GM06990 (cell line): ENCODE measurements at places on chromosomes 13 and 19.

GRCh38 chr13:27971776-27972477 is 2.8 kb upstream of the CDX2 start:
- DNase-seq: no peak

- no peak for DNase-seq
Measured at GRCh38 chr13:100694722-100695508, 20.3 kb upstream of the TMTC4 start.

GRCh38 chr13:80441968-80442367 is 101.0 kb upstream of the SPRY2 start:
- DNase-seq: no peak

- no peak for DNase-seq
Measured at GRCh38 chr13:104008541-104009435, 942.6 kb upstream of the SLC10A2 start.

DNA sequence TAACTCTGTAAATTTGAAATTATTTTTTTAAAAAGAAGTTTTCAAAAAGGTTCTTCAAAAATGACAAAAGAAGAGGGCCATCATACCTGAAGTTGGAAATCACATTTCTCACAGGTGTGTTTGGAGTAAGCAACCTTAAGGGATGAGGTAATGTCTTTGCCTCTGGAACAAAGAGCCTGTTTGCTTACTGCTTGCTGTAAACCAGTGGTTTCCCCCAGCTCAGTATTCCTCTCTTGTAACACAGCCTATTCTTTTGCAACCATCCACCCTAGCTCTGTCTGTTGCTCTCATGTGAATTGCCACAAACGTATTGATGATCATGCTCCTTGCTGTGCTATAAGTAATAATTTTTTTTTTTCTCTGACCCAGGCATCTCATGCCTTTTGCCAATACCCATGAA is 38.1 kb downstream of the UCHL3 start:
- DNase-seq: no peak

DNA sequence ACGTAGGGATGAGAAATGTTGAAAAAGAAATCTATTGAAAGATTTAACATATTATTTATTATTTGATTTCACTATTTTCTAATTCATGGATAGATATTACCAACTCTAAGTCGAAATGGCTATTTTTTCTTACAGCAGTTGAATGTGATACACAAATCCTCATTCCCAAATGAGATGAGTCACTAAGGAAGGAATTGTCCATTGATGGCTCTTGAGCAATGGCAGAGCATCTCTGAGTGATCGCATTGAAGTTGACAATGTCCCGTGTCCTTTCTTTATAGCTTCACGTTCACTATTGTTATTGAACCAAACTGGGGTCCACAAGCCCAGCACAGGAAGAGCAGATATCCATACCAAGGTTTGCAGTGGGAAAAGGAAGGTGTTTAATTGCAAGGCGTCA is 648.3 kb upstream of the SPRY2 start:
- DNase-seq: no peak

- DNase-seq: no peak
Measured at GRCh38 chr13:68806125-68806524, 1301.5 kb upstream of the ATXN8OS start.

- DNase-seq: no peak
Measured at GRCh38 chr13:73865027-73865426, 269.2 kb downstream of the KLF12 start.

GRCh38 chr13:91400063-91400399 is 1.6 kb downstream of the GPC5 start:
- DNase-seq: no peak

DNA sequence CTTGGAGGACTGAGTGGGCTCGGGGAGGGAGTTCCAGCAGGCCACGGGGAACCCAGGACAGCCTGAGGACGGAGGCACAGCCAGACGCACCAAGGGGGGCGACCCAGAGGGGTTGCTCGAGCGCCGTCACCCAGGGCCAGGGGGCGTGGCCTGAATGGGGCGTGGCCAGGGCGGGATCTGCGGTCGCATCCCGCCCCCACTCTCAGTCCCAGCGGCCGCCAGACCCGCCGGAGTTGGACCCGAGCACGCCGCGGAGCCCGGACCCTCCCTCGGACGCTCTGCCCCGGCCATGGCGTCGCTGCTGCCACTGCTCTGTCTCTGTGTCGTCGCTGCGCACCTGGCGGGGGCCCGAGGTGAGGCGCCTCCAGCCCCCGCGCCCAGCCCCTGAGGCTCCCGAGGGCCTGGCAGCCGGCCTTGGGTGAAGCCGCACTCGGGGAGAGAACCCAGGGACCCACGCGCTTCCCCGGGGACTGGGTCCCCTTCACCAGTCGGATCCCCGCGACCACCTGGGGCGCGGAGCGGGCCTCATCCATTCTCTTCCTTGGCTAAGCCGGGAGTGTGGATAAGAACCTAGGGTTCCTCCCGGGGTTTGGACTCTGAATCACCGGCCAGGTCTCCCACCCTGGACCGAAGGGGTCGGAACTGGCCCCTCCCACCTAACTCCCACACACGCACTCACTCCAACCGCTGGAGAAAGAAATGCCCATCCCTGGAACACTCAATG is at the start of gene CILP2:
TSS of gene CILP2 (plus strand) at position 205 of the 724 bp plus-strand sequence. CDS start at position 290, 85 bp downstream.
- no peak for DNase-seq

DNA sequence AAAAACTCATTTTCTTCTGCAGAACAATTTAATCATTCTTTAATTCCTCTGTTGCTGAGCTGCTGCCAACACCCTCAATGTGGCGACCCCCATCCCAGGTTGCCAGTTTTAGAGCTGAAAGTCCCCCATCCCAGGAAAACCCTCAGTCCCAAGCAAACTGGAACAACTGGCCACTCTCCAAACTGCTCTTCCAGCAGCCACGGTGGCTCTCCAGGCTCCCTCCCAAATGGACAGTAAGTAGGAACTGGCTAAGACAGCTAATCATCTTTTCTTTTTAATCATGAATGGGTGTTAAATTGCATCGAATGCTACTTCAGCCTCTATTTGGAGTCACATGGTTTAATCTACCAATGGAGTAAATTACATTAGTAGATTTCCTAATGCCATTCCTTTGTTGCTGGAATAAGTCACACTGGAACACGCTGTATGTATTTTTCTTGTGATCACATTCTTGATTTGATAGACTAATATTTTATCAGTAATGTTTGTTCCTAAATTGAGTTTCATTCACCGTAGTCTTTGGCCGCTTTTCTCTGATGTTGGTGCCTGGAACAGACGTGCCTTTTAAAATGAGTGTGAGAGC is 33.7 kb upstream of the VSTM2B start:
- DNase-seq: no peak

GRCh38 chr19:13091400-13092157 is 11.1 kb downstream of the LYL1 start:
- DNase-seq: no peak

DNA sequence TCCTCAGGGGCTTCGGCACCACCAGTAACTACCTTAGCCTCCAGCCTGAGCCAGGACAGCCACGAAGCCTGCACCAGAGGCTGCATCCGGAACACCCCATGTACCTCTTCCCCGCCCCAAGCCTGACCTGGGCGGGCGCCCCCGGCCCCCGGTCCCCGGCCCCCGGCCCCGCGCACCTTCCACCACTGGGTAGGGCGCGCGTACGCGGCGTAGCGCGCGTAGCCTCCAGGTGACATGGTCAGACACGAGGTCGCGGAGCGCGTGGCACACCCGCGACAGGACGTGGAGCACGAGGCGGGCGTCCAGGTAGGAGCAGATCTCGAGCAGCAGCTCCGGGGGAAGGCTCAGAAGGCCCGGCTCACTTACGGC is 450 bp downstream of the FBXW9 start:
- DNase-seq: no peak

- DNase-seq: no peak
Measured at GRCh38 chr13:71758828-71759227, 108.2 kb downstream of the DACH1 start.

DNA sequence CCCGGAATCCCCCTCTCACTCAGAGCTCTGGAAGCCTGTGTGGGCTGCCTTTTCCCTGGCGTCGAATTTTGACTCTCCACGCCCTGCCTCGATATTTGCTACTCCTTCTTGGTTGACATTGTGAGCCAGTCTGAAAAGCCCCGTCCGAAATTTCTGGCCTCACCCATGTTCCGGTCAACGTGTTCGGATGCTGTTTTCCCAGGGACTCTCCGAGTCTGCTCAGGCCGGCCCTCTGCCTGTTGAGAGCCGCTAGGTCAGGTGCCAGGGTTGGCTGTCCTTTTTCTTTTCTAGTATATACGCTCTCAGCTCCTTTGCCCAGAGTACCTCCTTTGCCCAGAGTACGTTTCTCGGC is 6.8 kb upstream of the DGKH start:
- DNase-seq: peak; percentile 43

GRCh38 chr19:5063873-5064645 is 95.1 kb downstream of the KDM4B start:
- DNase-seq: no peak

- DNase-seq: no peak
Measured at GRCh38 chr19:55220525-55220924, 8.0 kb downstream of the TMEM86B start.

DNA sequence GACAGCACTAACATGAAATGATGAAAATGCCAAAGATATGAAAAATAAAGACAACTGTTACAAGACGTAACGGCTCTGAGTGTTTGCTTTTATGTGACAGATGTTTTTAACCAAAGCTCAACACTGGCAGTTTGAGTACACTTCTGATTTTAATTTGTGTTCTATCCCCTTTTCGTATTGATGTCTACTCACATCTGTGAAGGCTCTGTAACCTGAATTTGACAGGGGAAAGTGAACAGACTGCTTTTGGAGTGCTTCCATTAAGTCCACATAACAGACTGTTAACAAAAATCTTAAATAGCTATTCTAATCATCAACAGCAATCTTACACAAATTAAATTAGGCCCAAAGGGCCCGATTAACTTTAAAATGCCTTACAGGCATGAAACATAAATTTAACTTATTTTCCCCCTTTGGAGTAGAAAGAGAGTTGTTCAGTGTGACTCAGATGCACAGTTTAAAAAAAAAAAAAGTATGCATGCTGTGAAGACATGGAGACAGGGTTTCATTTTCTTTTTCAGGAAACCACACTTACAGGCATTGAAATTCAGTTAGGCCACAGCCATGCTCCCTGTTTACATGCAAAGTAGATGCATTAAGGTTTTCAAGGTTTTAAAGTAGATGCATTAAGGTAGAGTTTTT is 16.3 kb upstream of the RNASEH2B start:
- DNase-seq: peak; percentile 60

GRCh38 chr13:29963089-29963488 is 112.7 kb upstream of the UBL3 start:
- no peak for DNase-seq

DNA sequence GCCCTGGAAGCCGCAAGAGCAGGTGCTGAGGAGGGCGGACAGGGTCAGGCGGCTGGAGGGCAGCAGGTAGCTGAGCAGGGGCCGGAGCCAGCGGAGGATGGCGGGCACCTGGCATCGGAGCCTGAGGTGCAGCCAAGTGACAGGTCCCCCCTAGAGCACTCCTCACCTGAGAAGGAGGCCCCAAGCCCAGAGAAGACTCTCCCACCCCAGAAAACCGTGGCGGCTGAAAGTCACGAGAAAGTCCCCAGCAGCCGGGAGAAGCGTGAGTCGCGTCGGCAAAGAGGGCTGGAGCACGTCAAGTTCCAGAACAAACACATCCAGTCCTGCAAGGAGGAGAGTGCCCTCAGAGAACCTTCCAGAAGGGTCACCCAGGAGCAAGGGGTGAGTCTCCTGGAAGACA is 20.5 kb upstream of the USE1 start:
- no peak for DNase-seq

DNA sequence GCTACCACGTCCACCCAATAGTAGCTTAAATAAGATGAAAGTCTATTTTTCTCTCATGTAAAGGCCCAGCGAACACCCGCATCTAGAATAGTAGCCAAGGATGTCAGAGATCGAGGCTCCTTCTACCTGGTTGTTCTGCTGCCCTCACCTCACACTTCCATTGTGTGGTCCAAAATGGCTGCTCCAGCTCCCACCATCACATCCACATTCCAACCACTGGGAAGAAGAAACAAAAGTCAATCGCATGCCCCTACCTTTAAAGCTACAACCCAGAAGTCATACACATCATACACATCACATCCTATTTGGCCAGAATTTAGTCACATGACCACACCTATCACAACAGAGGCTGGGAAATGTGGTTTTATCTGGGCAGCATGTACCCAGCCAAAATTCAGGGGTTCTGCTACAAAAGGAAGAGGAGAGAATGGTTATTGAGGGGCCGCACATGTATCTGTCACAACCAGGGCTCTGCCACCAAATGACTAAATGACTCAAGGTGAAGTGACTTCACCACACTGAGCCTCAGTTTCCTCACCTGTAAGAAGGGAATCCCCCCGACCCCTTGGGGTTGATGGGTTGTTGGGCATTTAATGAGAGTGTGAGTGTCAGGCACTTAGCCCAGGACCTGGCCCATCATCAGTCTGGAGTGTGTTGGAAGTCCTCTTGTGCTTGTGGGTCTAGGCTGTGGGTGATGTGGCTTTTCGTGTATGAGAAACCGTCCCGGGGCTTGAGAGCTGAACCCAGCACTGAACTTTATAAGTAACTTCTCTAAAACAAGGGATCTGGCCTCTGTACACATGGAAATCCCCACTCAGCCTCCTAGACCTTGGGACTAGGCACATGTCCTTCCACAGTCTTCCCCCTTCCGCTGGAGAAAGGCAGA is 10.2 kb upstream of the CBLC start:
- no peak for DNase-seq

DNA sequence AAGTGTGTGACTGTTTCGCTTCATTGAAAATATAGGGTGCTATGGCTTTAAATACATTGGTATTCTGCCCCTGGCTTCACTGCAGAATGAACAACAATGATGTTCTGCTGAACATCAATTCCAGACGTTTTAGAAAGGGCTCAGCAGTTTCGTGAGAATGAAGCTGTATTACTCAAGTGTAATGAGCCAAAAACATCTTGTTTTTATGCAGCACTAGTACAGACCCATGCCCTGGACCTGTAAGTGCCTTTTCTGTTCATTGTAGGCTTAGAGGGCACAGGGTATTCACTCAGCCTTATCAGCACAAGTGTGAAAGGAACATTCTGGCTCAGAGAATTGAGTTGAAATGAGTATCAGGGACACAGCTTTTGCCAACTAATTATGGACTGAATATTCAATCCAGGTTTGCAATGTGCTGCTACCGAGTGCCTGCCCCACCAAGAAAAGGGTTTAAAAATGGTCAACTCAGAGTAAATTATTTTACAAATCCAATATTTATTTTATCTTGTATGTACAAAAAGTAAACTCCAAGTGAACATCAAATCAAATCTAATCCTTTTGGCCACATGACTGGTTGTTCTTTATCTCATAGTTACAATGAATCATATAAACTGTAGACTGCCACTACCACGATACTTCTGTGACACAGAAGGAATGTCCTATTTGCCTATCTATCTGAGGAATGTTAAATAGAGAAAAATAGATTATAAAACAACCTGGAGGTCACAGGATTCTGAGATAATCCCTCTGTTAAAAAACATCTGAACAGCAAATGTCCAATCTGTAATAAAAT is 362.8 kb downstream of the NALCN start:
- no peak for DNase-seq

GRCh38 chr13:26518451-26518959 is 39.0 kb upstream of the WASF3 start:
- DNase-seq: no peak

- no peak for DNase-seq
Measured at GRCh38 chr13:27352698-27353097, 71.7 kb upstream of the GTF3A start.
